SK-N-SH treated with all-trans-retinoic acid at 6 μM for 48 hours (cell line): ENCODE measurements at places on chromosomes 5 and 9.

DNA sequence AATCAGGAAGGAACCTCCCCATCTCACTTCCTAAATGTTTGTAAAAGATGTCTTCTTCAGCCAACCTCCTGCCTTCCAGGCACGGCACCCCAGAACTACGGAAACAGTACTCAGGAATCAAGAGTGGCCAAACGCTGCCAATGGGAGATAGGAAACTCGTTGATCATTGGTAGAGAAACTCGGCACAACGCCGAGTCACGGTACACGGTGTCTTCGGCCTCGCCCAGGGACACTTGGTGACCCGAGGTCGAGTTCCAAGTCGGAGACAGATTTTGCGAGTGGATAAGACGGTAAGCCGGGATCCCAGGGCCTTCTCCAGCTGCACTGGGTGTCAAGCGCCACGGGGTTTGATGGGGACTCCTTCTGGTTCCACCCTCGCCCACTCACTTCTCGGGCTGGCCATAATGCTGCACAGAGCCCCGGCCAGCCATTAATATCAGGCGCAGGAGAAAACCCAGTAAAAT is 343 bp downstream of the KIAA0825 start:
- peak; percentile 73 for ATAC-seq

- ATAC-seq = no peak
Observed at GRCh38 chr5:144308906-144309670, 138.4 kb downstream of the KCTD16 start.

DNA sequence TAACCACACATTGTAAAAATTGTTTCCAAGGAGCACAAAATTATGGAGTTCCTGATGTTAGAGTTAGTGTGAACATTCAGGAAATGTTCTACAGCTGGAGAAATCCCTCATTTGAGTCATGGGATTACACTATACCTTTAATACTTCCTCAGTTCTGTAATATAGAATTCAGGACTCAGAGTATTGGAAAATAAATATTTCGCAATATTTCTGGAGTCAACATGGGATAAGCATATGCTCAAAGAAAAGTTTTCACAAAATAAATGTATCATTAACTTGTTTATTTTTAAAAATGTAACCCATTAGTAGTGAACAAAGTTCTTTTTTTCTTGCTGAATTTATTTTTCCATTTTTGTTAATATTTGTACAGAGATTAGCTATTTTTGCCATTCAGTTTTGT is 8.6 kb downstream of the CYLC2 start:
- no peak for ATAC-seq

DNA sequence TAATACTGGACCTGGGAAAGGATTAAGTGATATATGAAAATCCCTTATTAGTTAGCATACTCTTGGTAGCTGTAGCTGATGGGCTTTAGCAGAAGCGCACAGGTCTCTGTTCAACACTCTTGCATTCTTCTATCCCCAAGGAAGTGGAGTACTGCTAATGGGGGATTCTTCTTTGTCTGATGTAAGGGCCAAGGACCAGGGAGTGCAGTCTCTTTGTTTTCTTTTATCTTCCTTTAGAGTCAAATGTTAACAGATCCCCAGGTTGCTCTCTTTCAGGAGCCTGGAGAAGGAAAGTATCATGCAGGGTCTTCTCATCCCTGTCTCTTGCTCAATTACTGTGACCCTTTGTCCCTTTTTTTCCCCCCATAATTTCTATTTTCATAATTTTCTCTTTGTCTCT is 1146.9 kb upstream of the DMAC1 start:
- ATAC-seq = no peak

DNA sequence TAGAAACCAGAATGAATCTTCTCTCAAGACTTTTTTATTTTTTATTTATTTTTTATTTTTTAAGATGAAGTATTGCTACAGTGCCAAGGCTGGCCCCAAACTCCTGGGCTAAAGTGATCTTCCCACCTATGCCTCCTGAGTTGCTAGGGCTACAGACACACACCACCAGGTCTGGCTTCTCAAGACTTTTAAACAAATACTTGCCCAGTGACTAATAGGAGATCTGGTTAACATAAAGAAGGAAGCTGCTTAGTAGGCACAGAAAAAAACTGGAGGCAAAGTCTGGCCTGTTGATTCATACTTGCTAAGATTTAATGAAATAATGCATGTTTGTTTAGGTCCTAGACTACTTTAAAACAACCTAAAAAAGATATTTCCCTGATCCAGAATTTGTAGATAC is 43.8 kb downstream of the SLC38A9 start:
- ATAC-seq = peak; percentile 99

- no peak for ATAC-seq
Observed at GRCh38 chr5:127053049-127053448, 20.3 kb downstream of the C5orf63 start.

- ATAC-seq = no peak
Observed at GRCh38 chr5:1476181-1476966, 31.1 kb upstream of the SLC6A3 start.

GRCh38 chr9:129584136-129584535 is 36.8 kb downstream of the C9orf50 start:
- peak; percentile 94 for ATAC-seq

- ATAC-seq = peak; percentile 80
Observed at GRCh38 chr9:121567500-121568342, 68.1 kb upstream of the GGTA1 start.

GRCh38 chr5:62042007-62042406 is 264.0 kb upstream of the KIF2A start:
- ATAC-seq = no peak

- ATAC-seq = peak; percentile 11; the same call in 2 of the 3 replicates
Observed at GRCh38 chr5:141701360-141702119, 19.5 kb upstream of the ARAP3 start.

GRCh38 chr9:91006046-91006445 is 204.4 kb downstream of the SYK start:
- no peak for ATAC-seq

DNA sequence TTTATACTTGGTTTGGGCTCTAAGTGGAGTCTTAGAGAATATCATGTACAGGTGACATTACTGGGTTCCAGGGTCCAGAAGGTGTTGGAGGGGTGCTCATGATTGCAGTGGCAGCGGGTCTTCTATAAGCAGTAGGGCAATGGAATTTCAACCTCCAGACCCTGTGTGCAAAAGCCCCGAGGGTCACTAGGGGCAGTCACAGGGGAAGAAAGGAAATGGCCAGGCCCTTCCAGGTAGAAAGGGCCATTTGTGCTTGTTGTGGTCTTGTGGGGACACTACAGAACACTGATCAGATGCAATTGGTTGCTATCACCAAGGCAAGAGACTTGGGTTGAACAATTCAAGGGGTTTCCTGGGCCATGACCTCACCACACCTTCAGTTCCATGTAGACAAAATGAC is 283.4 kb downstream of the GADD45G start:
- ATAC-seq = no peak

DNA sequence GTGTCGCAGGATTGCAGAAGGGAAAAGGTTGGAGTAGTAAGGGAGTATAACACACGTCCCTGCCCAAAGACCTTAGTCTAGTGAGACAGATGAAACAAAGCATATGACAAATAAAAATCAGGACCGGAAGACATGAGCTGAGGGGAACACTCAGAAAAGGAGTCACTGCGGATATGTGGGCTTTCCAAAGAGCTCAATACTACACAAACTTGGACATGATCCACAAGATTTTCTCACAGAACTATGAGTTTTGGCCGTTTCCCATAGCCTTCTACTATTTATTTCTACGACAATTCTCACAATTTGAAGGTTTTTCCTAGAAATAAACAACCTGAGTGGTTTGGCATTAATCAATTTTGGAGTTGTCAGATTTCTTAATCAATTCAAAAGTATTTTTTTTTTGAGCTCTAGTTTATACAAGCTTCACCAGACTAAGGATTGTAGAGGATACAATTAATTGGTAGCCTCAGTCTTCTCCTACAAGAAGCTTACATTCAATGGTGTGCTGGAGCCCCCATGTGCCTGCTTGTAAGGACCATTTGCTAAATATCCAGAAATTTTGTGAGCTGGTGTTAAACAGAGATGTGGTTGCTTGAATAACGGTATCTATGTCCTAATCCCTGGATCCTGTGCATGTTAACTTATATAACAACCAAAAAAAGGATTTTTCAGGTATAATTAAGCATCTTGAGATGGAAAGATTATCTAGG is 91.4 kb downstream of the ADAMTS12 start:
- no peak for ATAC-seq

DNA sequence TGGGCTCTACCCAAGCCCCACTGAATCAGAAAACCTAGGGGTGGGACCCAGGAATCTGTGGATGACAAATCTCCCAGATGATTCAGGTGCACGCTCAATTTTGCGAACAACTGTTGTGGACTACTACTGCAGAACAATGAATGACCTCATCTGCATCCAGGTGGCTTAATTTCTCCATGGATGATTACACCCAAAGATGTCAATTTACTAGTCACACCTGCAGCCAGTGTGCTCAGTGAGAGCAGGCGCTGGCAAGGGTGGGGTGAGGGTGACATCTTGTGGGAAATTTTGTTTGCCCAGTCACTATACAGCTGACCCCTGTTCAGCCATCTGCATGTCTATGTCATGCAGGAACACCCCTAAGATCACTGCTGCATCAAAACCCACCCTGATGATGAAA is 118.2 kb downstream of the ENTREP1 start:
- no peak for ATAC-seq

DNA sequence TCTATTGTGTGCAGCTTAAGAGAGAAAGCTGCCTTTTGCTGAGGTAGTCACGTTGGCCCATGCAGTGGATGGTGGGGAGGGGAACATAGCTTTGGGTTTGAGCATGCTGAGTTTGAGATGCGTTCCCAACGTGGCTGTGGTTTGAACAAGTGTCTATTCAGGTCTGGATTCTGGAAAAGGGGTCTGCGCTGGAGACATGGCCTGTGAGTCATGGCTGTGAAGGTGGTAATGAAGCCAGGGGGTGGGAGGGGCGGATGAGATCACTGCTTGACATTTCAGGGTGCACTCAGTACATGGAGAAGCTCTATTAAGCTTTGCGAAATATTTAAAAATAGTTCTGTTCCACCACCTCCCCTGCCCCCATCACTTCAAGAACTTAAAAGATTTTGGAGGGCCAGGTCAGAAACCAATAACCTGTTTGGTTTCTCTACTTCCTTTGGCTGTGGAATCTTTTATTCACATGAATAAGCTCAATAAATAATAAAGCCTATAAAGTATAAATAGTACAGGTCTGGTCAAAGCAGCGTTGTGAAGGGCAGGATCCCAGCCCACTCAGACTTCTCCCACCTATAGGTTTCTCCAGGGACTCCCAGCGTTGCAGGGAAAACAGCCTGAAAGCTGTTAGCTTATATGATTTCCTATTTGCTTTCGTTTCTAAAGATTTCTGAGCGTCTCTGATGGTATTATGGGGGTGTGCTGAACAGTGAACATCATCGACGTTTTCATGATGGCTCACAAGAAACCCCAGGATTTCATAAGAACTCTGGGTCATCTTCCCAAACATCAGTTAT is 189.9 kb downstream of the NSG2 start:
- ATAC-seq = no peak

- no peak for ATAC-seq
Observed at GRCh38 chr9:94860678-94861588, 134.4 kb downstream of the AOPEP start.

GRCh38 chr9:37640246-37640645 is 10.5 kb upstream of the FRMPD1 start:
- ATAC-seq = no peak

DNA sequence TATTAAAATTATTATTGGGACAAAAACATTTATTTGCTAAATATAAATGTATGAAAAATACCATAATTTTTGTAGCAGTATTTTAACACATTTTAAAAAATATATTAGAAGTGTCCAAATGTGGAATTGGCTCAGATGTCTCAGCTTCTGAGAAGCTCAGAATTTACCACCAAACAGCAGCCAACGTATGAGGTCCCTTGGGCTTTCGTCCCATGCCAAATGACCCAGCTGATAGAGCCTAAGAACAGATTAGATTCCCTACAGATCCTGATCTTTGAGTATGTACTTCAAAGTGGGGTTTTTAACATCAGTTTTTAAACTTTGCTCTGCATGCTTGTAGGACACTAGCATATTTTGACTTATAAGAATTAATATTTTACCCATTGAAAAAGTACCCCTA is 77.3 kb upstream of the RPS23 start:
- ATAC-seq = no peak

DNA sequence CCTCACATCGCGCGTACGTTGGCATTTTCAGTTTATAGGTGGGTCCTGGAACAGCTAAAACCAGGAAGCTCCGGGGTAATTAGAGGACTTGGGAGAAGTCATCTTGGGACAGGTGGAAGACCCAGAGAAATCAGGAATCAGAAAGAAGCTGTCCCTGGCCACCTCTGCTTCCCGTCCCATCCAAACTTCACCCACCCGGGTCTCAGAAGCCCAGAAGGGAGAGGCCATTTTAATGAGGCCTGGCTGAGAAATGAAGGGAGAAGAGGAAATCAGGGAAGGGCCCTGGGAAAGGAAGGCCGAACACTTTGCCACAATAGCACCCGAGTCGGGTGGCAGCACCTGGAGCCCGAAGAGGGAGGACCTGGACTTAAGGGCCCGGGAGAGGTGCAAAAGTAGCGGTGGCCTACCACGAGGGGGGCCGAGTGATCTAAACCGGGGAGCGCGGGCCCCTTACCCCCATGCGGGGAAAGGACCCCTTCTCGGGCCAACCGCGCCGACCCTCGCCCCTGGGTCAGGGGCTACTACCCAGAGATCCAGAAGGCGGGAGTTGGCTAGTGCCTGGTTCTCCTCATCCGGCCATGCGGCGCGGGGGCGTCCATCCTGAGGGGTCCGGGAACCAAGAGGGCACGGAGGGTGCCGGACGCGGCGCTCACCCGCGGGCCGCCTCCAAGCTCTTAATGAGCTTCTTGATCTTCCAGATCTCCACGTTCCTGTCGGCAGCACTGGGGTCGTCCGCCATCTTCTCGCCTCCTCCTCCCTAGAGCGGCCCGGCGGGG is 668 bp downstream of the ETF1 start:
- peak; percentile 62 for ATAC-seq

GRCh38 chr5:149485655-149486615 is 65.3 kb downstream of the CSNK1A1 start:
- peak; percentile 77 for ATAC-seq

DNA sequence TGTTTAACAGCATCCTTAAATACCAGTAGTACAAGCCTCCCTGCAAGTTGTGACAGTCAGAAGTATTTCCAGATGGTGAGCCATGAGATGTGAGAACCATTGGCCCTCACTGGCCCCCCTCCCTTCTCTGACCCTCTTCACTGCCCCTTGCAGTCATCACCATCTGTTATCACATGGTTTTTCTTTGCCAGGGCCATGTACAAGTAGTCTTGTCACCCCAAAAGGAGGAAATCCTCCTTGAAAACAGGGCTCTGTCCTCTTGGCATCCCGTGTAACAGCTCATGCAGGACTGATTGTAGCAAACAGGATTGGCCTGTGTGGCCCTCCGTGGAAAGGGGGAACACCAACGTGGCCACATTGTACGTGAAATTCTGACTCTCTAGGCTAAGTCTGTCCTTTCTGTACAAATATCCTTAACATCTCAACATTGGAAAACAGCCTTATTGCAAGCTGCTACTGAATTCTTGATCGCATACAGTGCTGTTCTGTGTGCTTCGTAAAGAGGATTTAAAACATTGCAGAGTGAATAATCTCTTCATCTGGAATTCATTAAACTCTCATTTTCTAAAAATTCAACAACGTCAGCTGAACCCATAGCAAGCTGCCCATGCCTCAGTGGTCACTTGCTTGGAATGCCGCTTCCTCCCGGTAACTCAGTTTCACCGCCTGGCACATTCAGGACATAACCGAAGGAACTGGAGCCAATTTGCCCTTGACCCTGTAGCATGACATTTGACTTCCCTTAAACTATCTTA is 171.7 kb downstream of the ATPSCKMT start:
- ATAC-seq = peak; percentile 72
